ENCODE measurements at places on chromosomes 2 and 18.

- no peak for DNase-seq
Measured at GRCh38 chr2:241796610-241797138, 12.3 kb upstream of the NEU4 start.

- no peak for DNase-seq
Measured at GRCh38 chr18:11885278-11885947, 22.7 kb downstream of the MPPE1 start.

GRCh38 chr2:230904856-230905447 is 20.1 kb downstream of the GPR55 start:
- no peak for DNase-seq

DNA sequence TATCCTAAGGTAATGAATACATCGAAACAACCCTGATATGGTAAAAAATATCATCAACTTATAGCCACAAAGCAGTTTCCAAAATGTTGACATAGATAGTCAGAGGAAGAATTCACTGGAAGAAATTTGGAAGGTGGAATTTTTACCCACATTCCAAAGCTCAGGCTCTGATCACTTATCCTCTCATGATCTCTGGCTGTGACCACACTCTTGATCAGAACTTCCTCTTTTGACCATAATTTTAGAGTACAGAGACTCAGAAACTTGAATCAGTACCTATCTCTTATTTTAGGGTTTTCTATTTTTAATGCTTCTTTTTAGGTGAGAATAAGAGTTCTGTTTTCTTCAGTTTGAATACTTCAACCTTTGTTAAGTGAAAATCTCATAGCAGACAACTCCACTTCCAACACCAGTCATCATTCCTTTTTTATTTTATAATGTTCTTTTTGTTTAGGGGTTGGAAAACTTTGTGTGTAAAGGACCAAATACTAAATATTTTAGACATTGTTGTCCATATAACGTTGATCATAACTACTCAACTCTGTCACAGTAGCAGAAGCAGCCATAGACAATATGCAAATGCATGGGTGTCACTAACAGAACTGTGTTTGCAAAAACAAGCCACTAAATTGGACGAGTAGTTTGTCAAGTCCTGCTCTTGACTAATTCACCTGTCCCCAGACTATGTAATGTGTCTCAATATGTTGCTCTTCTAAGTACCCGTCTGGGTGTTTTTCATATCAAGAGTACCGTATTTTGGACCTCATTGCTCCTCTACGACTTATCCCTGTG is 891.6 kb upstream of the CRIM1 start:
- no peak for DNase-seq

- no peak for DNase-seq
Measured at GRCh38 chr18:27054926-27055325, 130.2 kb downstream of the CHST9 start.

GRCh38 chr18:43934322-43934721 is 657.0 kb upstream of the SYT4 start:
- no peak for DNase-seq

DNA sequence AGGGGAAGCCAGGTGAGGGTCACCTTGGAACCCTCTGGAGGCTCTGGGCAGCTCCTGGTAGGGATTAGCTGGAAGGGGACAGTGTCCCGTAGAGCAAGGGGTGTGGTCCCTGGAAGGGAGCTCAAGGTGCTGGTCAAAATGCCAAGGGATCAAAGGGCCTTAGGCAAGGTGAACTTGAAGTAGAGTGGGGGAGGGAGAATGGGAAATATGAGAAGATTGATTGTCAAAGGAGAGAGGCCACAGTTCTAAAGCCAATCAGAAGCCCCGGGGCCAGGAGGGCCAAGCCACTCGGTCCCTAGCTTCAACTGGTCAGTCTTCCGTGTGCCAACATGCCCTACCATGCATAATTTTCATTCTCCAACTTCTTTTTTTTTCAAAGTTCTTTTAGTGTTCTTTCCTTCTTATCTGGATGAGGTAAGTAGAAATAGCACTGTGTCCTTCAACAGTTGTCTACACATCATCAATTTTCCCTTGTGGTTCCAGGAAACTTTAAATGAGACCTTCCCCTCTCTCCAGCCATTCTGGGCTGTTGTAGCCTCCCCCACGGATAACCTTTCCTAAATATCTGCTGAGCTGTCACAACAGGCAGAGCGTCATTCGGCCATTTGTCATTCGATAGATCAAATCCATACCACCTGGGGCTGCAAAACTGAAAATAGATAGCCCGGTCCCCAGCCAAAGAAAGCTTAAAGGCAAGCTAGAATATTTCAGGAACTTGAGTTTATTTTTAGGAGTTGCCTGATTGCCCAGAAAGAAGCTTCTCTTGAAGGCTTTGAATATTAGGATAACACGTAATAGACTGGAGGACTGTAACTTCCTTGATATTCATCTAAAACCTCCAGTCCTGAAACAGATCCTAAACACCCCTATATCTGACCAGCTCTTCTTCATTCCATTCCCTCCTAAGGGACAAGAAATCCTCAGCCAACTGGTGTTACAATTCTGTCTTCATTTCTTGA is 83.3 kb downstream of the ALPK2 start:
- no peak for DNase-seq

DNA sequence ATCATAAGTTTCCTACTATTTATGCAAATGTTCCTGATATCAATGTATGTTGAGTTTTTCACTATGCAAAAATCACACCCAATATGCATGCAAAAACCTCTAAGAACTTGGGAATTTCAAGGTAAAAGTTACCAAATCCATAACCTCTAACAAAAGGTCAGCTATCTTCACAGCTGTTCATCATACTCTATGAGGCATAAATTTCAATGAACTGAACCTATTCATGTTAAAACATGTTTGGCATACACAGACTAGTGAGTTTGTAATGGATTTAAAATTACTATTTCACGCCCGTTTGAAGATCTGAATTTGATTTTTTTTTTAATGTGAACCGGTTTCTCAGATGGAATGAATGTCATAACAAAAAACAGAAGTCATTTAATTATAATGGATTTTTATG is 100.2 kb downstream of the ATAD2B start:
- DNase-seq: no peak

DNA sequence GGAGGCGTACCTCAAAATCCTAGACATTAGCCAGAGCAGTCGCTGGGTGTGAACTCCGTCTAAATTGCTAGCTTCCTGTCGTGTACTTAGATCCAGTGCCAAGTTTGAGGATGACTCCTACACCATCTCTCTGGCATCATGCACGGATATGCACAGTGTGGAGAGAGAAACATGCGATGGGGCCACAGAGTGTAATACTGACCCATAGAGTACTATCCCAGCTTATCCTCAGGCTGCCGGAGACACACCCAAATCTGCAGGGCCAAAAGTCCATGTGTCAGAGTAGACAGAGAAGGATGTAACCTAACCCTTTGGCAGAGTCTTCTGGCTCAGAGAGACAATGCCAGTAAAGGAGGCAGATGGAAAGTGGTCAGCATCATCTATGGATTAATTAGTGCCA is 84.2 kb downstream of the ARL4C start:
- no peak for DNase-seq

DNA sequence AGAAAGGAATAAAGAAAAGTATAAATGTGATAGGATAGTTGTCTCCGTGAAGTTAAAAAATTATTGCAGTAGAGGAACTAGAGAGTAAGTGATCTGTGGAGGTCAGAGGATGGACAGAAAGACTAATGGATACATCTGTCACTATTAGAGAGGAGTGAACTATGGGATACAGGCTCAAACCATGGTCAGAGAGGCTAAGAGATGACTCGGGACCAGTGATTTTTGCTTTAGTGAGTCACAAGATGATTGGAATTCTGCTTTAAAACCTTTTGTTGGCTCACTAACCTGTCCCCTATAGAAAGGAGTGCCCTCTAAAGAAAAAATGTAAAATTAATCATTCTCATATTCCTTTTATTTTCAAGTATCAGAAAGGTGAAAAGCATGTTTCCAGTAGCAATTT is 30.3 kb downstream of the ALMS1 start:
- DNase-seq: no peak

DNA sequence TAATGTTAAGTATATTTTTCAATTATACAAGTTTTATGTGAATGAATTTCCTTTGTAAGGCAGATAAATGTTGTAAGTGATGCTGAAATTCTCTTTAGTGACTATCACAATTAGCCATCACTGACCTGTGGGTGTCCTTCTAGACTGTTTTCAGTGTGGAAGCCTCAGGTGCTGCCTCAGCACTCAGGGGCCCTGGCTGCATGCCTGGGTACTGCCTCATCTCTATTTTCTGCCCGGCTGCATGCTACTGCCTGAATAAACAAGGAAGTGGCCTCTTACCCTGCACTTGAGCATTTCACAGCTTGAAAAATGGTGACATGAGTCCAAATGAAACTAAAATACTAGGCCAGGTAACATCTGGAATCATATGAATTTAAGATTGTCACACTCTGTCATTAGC is 787.6 kb upstream of the SALL3 start:
- DNase-seq: no peak

DNA sequence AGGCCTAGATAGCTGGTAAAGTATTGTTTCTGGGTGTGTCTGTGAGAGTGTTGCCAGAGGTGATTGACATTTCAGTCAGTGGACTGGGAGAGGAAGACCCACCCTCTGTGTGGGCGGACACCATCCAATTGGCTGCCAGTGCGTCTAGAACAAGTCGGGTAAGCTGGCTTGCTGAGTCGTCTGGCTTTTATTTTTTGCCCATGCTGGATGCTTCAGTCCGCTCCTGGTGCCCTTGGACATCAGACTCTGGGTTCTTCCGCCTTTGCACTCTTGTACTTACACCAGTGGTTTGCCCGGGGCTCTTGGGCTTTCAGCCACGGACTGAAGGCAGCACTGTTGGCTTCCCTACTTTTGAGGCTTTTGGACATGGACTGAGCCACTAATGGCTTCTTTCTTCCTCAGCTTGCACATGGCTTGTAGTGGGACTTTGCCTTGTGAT is 24.3 kb downstream of the DIS3L2 start:
- no peak for DNase-seq

DNA sequence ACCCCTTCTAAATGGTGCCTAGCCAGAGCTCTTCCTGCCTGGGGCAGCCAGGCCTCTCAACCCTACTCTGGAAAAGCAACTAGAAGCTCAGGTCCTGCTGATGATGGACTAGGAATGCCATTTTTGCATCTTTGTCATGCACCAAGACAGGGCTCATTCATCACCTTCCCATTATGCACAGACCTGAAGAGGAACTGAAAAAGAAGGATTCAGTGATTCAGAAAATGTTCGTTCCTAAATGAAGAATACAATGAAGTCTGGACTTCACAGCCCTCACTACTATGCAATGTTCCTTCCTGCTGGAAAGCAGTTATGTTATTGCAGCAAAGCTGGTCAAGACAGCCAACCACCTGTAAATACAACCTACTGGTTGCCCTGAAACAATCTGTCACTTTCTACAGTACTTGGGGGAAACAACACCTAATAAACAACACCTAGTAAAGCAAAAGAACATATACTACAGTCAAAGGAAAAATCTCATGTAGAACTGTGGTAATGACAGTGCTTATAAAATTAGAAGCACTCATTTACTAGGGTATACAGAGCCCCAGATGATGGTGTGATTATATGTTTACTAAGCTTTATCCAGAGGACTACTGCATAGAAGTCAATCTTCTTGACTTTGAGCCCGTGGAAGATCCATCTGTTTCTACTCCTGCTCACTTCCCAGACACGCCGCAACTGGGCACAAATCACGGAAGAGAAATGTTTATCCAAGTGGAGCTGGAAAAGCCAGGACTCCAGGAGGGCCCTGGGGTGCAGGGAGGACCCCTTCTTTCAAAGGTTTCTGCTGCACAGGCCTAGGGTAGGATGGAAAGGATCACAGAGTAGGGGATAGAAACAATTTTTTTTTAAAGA is 103.1 kb upstream of the THOC1 start:
- DNase-seq: no peak

- DNase-seq: no peak
Measured at GRCh38 chr2:207423886-207424285, 105.9 kb upstream of the CREB1 start.

GRCh38 chr2:206846981-206847834 is 81.8 kb downstream of the FASTKD2 start:
- no peak for DNase-seq

DNA sequence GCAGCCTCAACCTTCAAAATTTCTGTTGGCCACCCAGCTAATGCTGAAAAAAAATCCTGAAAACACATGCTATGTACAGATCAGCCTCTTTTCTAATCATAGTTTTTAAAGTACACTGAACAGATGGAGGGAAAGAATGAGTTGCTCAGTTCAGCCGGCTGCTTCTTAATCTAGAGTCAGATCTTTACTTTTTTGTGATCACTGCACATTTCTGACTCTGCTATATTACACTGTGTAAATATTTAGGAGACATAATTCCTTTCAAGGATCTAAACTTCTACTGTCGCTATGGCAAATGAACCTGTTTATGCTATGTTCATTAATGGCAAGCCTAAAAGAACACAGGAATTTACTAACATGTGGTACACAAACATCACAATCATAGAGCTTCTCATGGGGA is 114.2 kb downstream of the SRBD1 start:
- no peak for DNase-seq

DNA sequence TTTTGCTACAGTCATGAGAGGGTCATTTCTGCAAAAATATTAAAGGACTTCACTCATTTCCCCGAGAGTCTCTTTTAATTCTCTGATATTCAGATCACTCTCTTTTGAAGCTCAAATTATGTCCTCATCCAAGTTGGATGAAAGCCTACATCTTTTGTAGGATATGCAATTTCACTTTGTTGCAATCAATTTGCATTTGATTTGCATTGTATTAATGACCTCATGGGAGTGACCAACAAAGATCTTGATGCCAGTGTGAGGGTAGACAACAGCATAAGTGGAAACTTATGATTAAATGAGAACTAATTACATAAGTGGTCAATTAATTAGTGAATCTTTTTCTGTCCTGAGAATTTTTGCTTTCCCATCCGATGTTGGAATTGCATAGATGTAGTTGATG is 60.3 kb upstream of the UPP2 start:
- no peak for DNase-seq

DNA sequence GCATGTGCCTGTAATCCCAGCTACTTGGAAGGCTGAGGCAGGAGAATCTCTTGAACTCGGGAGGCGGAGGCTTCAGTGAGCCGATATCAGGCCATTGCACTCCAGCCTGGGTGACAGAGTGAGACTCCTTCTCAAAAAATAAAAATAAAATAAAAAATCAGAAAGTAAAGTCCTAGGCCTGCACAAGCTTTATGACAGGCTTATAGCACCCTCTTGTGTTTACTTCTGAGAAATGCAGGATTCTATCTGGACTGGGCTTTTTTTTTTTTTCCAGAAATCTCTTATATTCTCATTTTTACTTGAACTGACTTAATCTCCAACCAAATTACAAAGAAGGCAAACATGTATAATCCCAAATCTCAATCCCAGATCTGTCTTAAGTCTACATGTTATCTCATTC is 26.1 kb upstream of the REG3G start:
- DNase-seq: no peak

DNA sequence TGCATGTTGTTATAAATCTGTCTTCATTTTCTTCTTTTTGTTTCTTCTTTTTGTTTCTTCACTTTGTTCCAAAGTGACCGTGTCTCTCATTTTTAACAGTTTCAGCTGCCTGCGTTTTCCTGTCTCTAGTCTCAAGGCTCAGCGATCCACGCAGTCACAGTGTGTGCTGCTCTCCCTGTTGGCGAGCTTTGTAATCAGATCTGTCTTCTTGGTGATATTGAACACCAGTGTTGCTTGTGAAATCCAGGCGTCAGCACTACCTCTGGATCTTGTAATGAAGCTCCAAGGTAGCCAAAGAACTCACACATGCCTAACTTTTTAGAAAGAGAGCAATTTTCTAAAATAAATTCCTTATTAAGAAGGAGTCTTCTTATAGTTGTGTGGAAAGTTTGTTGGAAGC is 13.2 kb downstream of the SNTG2 start:
- DNase-seq: no peak

Measured in stimulated activated CD4-positive, alpha-beta T cell treated with anti-CD3 and anti-CD28 coated beads, Interleukin-12 subunit alpha, Interleukin-12 subunit beta, amount 100 ng/mL, for 4 hours (primary cell).